ENCODE measurements at places on chromosomes 13 and 19. TPM values are rescaled to one million over a fixed set of nuclear protein-coding genes. Genes with fewer than 3 reads are reported as not detected.

TMEM221 gene
- 0.11 TPM for total RNA-seq

CLEC17A gene
- not detected for total RNA-seq

FEM1A gene
- total RNA-seq: 11.5 TPM

SCN1B gene
- 0.21 TPM for total RNA-seq

CYP2S1 gene
- total RNA-seq: 10.8 TPM

IGLON5 gene
- total RNA-seq: not detected

ZNF737 gene
- 4.1 TPM for total RNA-seq

C19orf12 gene
- 13.8 TPM for total RNA-seq

CACNA1A gene
- 0.03 TPM for total RNA-seq

FBXO27 gene
- 9.0 TPM for total RNA-seq

NEK5 gene
- total RNA-seq: 0.07 TPM

LILRB3 gene
- not detected for total RNA-seq

ZNF837 gene
- 1.2 TPM for total RNA-seq

DIRAS1 gene
- 0.11 TPM for total RNA-seq

UBAC2 gene
- total RNA-seq: 55.5 TPM

FDX2 gene
- 30.9 TPM for total RNA-seq

ZNF525 gene
- 10.2 TPM for total RNA-seq

SMAD9 gene
- 0.34 TPM for total RNA-seq

TUBA3C gene
- not detected for total RNA-seq

C19orf33 gene
- total RNA-seq: 634 TPM

ZBTB7A gene
- total RNA-seq: 18.1 TPM

VASP gene
- 168 TPM for total RNA-seq

ACP5 gene
- 14.5 TPM for total RNA-seq

ABCC4 gene
- 12.7 TPM for total RNA-seq

NBEA gene
- 0.03 TPM for total RNA-seq

PNMA8B gene
- 0.07 TPM for total RNA-seq

DBP gene
- total RNA-seq: 3.7 TPM

ZNF112 gene
- total RNA-seq: 3.3 TPM

ATP4A gene
- total RNA-seq: not detected

ANKRD24 gene
- total RNA-seq: 0.07 TPM

FAM216B gene
- not detected for total RNA-seq

NCAN gene
- total RNA-seq: not detected

CGB2 gene
- total RNA-seq: not detected

MAMSTR gene
- 1.5 TPM for total RNA-seq

CEACAM6 gene
- 0.04 TPM for total RNA-seq

Data from foreskin keratinocyte (primary cell).